ENCODE measurements at places on chromosomes 6 and 20.

- H3K4me1 ChIP-seq: no peaks in the 10 kb centered on the region
- H3K27ac ChIP-seq: no peak overlapping the region
- 0 out of 2 replicates have a peak, but pooled peaks cover 5% of the 10 kb centered on the region for H3K27me3 ChIP-seq
- no peaks in the 10 kb centered on the region for H3K36me3 ChIP-seq
- no peak for DNase-seq
- H3K4me3 ChIP-seq: no peak overlapping the region
These were observed 87.5 kb downstream of the PREX1 start for GRCh38 chr20:48740292-48740649.

DNA sequence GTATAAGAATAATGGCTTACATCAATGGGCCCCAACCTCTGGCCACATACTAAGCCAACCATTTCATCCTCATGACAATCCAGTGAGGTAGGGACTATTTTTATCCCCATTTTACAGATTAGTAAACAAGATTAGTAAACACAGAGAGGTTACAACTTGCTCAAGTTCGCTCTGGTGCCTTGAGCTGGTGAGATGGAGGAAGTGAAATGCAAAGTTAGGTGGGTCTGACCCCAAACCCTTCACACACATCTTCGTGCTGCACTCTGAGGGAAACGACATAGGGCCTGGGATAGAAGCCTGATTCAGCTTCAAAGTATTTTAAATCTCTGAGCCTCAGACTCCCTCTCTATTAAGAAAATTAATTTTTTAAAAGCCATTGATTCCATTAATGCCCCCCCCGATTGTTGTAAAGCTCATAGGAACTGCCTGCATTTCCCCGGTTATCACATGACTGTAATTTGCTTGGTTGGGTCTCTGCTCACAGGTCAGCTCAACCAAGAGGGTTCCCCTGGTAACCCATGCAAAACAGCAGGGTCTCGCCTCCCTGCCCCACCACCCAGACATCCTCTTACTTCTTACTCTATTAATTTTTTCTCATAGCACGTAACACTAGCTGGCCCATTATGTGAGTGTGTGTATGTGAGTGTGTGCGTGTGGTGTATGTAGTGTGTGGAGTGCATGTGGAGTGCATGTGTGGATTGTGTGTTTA lies 221.2 kb downstream of the MAFB start:
- no peak overlapping the region for H3K27ac ChIP-seq
- H3K4me3 ChIP-seq: no peak overlapping the region
- DNase-seq: no peak
- H3K4me1 ChIP-seq: no peaks in the 10 kb centered on the region
- H3K36me3 ChIP-seq: no peaks in the 10 kb centered on the region

DNA sequence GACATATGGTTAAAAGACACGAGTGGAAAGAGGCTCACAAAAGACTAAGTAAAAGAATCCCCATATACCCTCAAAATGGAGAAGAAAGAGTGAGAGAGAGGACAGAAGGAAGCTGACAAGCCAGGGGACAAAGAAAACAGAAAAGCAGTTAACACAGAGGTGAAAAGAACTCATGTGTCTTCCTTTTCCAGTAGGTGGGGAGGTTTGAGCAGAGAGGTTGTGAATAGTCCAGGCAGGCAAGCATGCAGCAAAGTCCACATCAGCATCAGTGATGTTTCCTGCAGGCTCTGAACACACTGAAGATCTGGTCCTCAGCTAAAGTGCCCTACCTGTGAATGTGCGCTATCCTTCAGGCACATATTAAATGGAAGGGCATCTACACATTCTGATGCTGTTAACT lies 196.5 kb upstream of the IRAK1BP1 start:
- H3K4me1 ChIP-seq: no peaks in the 10 kb centered on the region
- H3K4me3 ChIP-seq: no peak overlapping the region
- no peak overlapping the region for H3K27ac ChIP-seq
- no peaks in the 10 kb centered on the region for H3K36me3 ChIP-seq

- no peak overlapping the region for H3K4me3 ChIP-seq
- peaks cover 9% of the 10 kb centered on the region for H3K36me3 ChIP-seq
- H3K4me1 ChIP-seq: peaks cover 38% of the 10 kb centered on the region
- DNase-seq: peak; percentile 82
- H3K27ac ChIP-seq: peak overlapping the region; percentile 31
These were observed 41.5 kb upstream of the SRF start for GRCh38 chr6:43129434-43130194.

DNA sequence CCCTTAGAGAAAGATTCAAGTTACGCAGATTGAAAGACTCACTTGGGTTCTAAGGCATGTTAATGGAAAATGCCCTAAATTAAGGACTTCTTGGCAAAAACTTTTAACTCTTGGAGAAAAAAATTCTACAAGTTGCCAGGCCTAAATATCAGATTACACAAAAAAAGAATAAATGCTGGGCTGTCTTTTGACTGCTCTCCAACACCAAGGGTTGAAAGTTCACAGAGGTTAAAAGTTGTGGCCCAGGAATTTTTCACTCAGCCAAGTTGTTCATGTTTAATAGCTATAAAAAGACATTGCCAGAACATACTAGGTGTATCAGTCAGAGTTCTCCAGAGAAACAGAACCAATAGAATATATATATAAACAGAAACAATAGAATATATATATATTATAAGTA lies 268.4 kb upstream of the PRND start:
- no peaks in the 10 kb centered on the region for H3K36me3 ChIP-seq
- H3K27ac ChIP-seq: no peak overlapping the region
- no peak overlapping the region for H3K4me3 ChIP-seq
- H3K27me3 ChIP-seq: no peaks in the 10 kb centered on the region
- no peak for DNase-seq

- no peak overlapping the region for H3K4me3 ChIP-seq
- peaks cover 17% of the 10 kb centered on the region for H3K27me3 ChIP-seq
These were observed 31.1 kb upstream of the GPR6 start for GRCh38 chr6:109946979-109947378.

GRCh38 chr6:35723587-35723986 lies 13.2 kb upstream of the ARMC12 start:
- no peak overlapping the region for H3K27ac ChIP-seq
- no peak overlapping the region for H3K4me3 ChIP-seq
- no peak for DNase-seq

- no peak overlapping the region for H3K27ac ChIP-seq
- H3K27me3 ChIP-seq: no peaks in the 10 kb centered on the region
- no peak for DNase-seq
- H3K4me3 ChIP-seq: no peak overlapping the region
These were observed 73.8 kb upstream of the MPC1 start for GRCh38 chr6:166456395-166457156.

GRCh38 chr6:45052325-45052724 lies 275.8 kb upstream of the RUNX2 start:
- no peaks in the 10 kb centered on the region for H3K36me3 ChIP-seq
- H3K4me3 ChIP-seq: no peak overlapping the region
- no peaks in the 10 kb centered on the region for H3K27me3 ChIP-seq
- H3K27ac ChIP-seq: no peak overlapping the region

- peak; percentile 73 for DNase-seq
- no peaks in the 10 kb centered on the region for H3K27me3 ChIP-seq
- H3K36me3 ChIP-seq: peaks cover 33% of the 10 kb centered on the region
- peaks cover 9% of the 10 kb centered on the region for H3K4me1 ChIP-seq
These were observed 1.6 kb downstream of the TRIM27 start for GRCh38 chr6:28922004-28922820.

DNA sequence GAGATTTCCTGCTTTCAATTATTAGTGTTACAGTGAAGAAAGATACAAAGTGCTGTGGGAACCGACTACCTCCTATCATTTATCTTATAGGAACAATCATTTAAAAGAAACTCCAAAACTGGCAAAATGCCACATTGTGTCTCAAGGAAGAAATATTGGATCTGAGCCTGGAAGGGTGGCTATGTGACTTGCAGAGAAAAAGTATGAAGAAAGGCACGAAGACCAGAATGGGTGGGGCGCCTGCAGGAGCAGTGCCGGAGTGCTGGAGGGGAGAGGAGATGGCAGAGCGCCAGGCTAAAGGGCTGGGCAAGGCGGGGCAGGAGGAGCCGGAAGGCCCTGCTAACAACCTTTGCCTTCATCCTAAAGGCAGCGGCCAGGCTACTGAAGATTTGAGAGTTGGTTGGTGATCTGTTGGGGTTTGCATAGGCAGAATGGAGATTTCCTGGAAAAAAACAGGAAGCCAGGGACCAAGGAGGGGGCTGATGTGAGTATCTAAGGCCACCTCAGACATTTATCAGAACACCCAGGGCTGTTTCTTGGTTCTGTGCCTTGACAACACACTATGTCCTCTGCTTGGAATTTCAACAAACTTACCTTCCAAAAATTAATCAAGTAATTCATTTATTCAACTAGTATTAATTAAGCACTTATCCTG lies 125.6 kb downstream of the MAFB start:
- H3K36me3 ChIP-seq: no peaks in the 10 kb centered on the region
- H3K4me1 ChIP-seq: 0 out of 2 replicates have a peak, but pooled peaks cover 14% of the 10 kb centered on the region
- no peaks in the 10 kb centered on the region for H3K27me3 ChIP-seq
- no peak overlapping the region for H3K27ac ChIP-seq
- DNase-seq: peak; percentile 37

DNA sequence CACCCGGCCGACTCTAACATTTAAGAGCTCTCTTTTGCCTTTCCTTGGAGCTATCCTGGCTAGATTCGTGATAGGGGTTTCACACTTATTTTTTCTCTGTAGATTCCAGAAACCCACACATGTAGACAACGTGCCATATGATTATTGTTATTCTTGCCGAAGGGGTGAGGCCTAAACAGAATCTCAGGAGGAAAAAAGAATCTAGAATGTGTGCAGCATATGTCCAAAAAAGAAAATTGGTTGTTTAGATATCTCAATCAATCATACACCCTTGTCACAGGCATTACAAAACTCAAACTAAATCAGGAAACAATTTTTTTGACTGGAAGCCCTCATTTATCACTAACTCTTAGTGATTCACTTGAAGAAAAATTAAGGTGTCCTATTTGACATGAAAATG lies 66.9 kb upstream of the TGM3 start:
- H3K27ac ChIP-seq: no peak overlapping the region
- no peaks in the 10 kb centered on the region for H3K27me3 ChIP-seq
- peaks cover 10% of the 10 kb centered on the region for H3K4me1 ChIP-seq
- no peak overlapping the region for H3K4me3 ChIP-seq
- no peak for DNase-seq
- no peaks in the 10 kb centered on the region for H3K36me3 ChIP-seq

GRCh38 chr6:4489538-4489937 lies 286.7 kb upstream of the CDYL start:
- DNase-seq: no peak
- no peak overlapping the region for H3K4me3 ChIP-seq
- H3K36me3 ChIP-seq: no peaks in the 10 kb centered on the region
- H3K4me1 ChIP-seq: no peaks in the 10 kb centered on the region
- H3K27me3 ChIP-seq: no peaks in the 10 kb centered on the region

- peak; percentile 35 for DNase-seq
- peaks cover 5% of the 10 kb centered on the region for H3K4me1 ChIP-seq
- no peaks in the 10 kb centered on the region for H3K36me3 ChIP-seq
- H3K27me3 ChIP-seq: peaks cover 25% of the 10 kb centered on the region
- no peak overlapping the region for H3K27ac ChIP-seq
These were observed 30.4 kb downstream of the KCNB1 start for GRCh38 chr20:49452011-49452482.

- peak; percentile 6 for DNase-seq
- H3K27ac ChIP-seq: no peak overlapping the region
- H3K4me1 ChIP-seq: no peaks in the 10 kb centered on the region
- no peaks in the 10 kb centered on the region for H3K36me3 ChIP-seq
- H3K27me3 ChIP-seq: no peaks in the 10 kb centered on the region
These were observed 581.4 kb upstream of the GJE1 start for GRCh38 chr6:141551318-141551717.

- H3K4me3 ChIP-seq: peak overlapping the region; percentile 93
- peak overlapping the region; percentile 93 for H3K27ac ChIP-seq
- peaks cover 29% of the 10 kb centered on the region for H3K4me1 ChIP-seq
- peak; percentile 21 for DNase-seq
- no peaks in the 10 kb centered on the region for H3K27me3 ChIP-seq
These were observed 724 bp upstream of the CUL7 start for GRCh38 chr6:43054206-43054943.

GRCh38 chr6:118197539-118197938 lies 290.5 kb downstream of the SLC35F1 start:
- H3K27ac ChIP-seq: no peak overlapping the region
- no peaks in the 10 kb centered on the region for H3K27me3 ChIP-seq
- no peak for DNase-seq
- no peaks in the 10 kb centered on the region for H3K36me3 ChIP-seq

DNA sequence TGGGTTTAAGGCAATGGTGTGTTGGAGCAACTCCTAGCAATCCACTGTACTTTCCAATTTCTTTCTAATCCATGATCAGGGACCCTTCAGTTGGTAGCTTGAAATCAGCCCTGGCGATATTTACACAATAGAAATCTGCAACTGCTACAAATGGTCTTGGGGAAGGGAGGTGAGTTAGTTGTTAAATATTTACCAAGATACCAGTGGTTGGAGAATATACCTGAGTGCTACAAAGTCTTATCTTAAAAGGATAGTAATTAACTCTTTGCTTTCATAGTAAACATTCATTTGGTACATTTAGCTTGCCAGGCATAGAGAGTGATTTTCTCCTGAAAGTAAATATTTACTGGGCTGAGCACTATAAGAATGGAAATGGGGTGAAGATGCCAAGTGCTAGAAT lies 568.2 kb downstream of the BCKDHB start:
- DNase-seq: no peak
- H3K27ac ChIP-seq: no peak overlapping the region
- no peaks in the 10 kb centered on the region for H3K4me1 ChIP-seq
- H3K36me3 ChIP-seq: no peaks in the 10 kb centered on the region
- H3K27me3 ChIP-seq: no peaks in the 10 kb centered on the region

- peak overlapping the region; percentile 17 for H3K27ac ChIP-seq
- no peak overlapping the region for H3K4me3 ChIP-seq
- H3K36me3 ChIP-seq: peaks cover 87% of the 10 kb centered on the region
- peaks cover 7% of the 10 kb centered on the region for H3K4me1 ChIP-seq
- H3K27me3 ChIP-seq: no peaks in the 10 kb centered on the region
These were observed 54.8 kb downstream of the SNX9 start for GRCh38 chr6:157877573-157878438.

GRCh38 chr20:22404419-22405170 lies 179.8 kb downstream of the FOXA2 start:
- H3K36me3 ChIP-seq: no peaks in the 10 kb centered on the region
- peaks cover 10% of the 10 kb centered on the region for H3K4me1 ChIP-seq
- no peak overlapping the region for H3K27ac ChIP-seq
- DNase-seq: peak; percentile 41
- no peaks in the 10 kb centered on the region for H3K27me3 ChIP-seq

Data from GM23248 (cell line).